Heart right ventricle (tissue), 16 donors: ENCODE measurements at places on chromosomes 11 and 22. TPM values are rescaled to one million over a fixed set of nuclear protein-coding genes. Genes with fewer than 3 reads are reported as not detected.

GPR83 gene
- total RNA-seq: 0.32 TPM

CD3D gene
- total RNA-seq: not detected

OR52E6 gene
- total RNA-seq: not detected

FDXACB1 gene
- 1.1 TPM for total RNA-seq

SAA4 gene
- total RNA-seq: not detected

C1QTNF5 gene
- total RNA-seq: 20.5 TPM

NECTIN1 gene
- 15.1 TPM for total RNA-seq

TENM4 gene
- total RNA-seq: 0.74 TPM

FXYD6 gene
- 40.2 TPM for total RNA-seq

IL17RA gene
- 6.3 TPM for total RNA-seq

MOGAT2 gene
- total RNA-seq: not detected

SLCO2B1 gene
- total RNA-seq: 22.5 TPM

USP47 gene
- total RNA-seq: 53.0 TPM

AGBL2 gene
- 0.80 TPM for total RNA-seq

PHF5A gene
- total RNA-seq: 20.1 TPM

DEPDC5 gene
- 15.0 TPM for total RNA-seq

OR4D6 gene
- total RNA-seq: not detected

KRTAP5-2 gene
- not detected for total RNA-seq

TECTA gene
- 0.83 TPM for total RNA-seq

C11orf87 gene
- total RNA-seq: not detected

SCT gene
- total RNA-seq: 1.0 TPM

CKAP5 gene
- total RNA-seq: 77.8 TPM

TBX10 gene
- not detected for total RNA-seq
